Gastrocnemius medialis (tissue), 4 donors: ENCODE measurements at places on chromosomes 5 and 9. TPM values are rescaled to one million over a fixed set of nuclear protein-coding genes. Genes with fewer than 3 reads are reported as not detected.

The FSD1L gene
- total RNA-seq, result 14.8 TPM

The PCDHA4 gene
- total RNA-seq, result 0.23 TPM

The ADRB2 gene
- 7.5 TPM for total RNA-seq

The SLC6A7 gene
- 0.07 TPM for total RNA-seq

The ZBED3 gene
- total RNA-seq, result 0.87 TPM

DNA sequence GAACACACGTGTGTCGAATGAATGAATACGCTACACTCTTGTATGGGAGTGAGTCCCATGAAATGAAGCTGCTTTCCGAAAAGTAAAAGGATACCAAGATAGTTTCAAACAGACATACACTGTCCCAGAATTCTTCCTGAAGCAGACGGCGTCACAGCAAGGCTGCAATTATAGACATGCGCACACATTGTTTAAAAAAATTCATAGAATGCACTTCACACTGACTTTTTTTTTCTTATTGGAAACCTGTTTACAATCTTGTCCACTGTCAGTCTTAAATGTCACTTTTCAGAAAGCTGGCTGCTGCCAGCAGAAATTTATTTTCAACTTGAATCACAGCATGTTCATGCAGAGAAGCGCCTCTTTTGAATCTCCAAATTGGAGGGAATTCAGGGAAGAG is 124.8 kb downstream of the CRB2 start:
- no peaks in the 10 kb centered on the region for H3K36me3 ChIP-seq
- no peak overlapping the region for H3K27ac ChIP-seq
- H3K4me3 ChIP-seq, result no peak overlapping the region
- H3K4me1 ChIP-seq, result no peaks in the 10 kb centered on the region
- H3K27me3 ChIP-seq, result no peaks in the 10 kb centered on the region
- no peak for DNase-seq

DNA sequence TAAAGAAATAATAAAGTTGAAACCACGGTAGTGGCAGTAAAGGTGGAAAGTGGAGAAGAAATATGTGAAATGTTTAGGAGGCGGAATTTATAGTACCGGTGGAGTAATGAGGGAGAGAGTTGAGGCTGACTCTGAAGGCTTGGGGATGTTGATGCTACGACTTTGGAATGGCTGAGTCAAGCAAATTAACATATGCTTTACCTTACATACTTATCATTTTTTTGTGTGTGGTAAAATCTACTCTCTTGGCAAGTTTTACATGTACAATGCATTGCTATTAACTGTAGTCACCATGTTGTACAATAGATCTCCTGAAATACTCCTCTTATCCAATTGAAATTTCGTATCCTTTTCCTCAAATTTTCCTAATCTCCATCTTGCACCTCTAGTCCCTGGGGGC is 179.0 kb downstream of the TAF11L14 start:
- no peak overlapping the region for H3K27ac ChIP-seq
- H3K27me3 ChIP-seq, result no peaks in the 10 kb centered on the region
- no peak for DNase-seq
- no peak overlapping the region for H3K4me3 ChIP-seq
- no peaks in the 10 kb centered on the region for H3K4me1 ChIP-seq

DNA sequence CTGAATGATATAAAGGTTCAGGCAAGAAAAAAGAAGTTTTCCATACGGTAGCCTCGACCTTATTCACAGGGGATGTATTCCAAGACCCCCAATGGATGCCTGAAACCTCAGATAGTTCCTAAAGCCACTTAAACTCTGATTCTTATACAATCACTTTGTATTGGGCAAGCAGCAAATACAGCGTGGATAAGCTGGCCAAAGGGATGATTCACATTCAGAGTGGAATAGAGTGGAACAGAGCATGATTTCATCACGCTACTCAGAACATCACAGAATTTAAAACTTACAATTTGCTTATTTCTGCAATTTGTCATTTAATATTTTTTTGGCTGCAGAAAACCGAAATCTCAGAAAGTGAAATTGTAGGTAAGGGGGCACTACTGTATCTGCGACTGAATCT is 40.5 kb upstream of the CDH18 start:
- no peaks in the 10 kb centered on the region for H3K4me1 ChIP-seq
- no peaks in the 10 kb centered on the region for H3K27me3 ChIP-seq
- no peak overlapping the region for H3K27ac ChIP-seq
- no peak for DNase-seq
- H3K4me3 ChIP-seq, result no peak overlapping the region

GRCh38 chr5:128669803-128670202 is 131.8 kb upstream of the FBN2 start:
- H3K27me3 ChIP-seq, result no peaks in the 10 kb centered on the region
- no peak overlapping the region for H3K27ac ChIP-seq
- H3K4me1 ChIP-seq, result no peaks in the 10 kb centered on the region
- no peak overlapping the region for H3K4me3 ChIP-seq

GRCh38 chr9:124457079-124457886 is 7.0 kb downstream of the ADGRD2 start:
- no peak overlapping the region for H3K4me3 ChIP-seq
- H3K4me1 ChIP-seq, result peaks cover 4% of the 10 kb centered on the region
- H3K27me3 ChIP-seq, result peaks cover 16% of the 10 kb centered on the region
- H3K27ac ChIP-seq, result no peak overlapping the region
- DNase-seq, result no peak

DNA sequence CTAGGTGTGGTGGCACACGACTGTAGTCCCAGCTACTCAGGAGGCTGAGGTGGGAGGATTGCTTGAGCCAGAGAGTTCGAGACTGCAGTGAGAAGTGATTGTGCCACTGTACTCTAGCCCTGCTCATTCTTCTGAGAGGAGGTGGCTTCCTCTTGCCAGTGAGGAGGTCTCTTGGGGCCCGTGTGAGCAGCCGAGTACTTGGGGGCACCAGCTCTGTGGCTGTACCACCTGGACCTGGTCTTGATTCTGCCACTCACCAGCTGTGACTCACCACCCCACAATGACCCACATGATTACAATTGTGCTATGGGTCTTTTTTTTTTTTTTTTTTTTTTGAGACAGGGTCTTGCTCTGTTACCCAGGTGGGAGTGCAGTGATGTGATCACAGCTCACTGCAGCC is 18.0 kb upstream of the CRB2 start:
- H3K27me3 ChIP-seq, result no peaks in the 10 kb centered on the region
- no peaks in the 10 kb centered on the region for H3K36me3 ChIP-seq
- no peak for DNase-seq
- no peak overlapping the region for H3K4me3 ChIP-seq
- peaks cover 5% of the 10 kb centered on the region for H3K4me1 ChIP-seq
- no peak overlapping the region for H3K27ac ChIP-seq
